ENCODE measurements at places on chromosomes 13 and 19. TPM values are rescaled to one million over a fixed set of nuclear protein-coding genes. Genes with fewer than 3 reads are reported as not detected.

DNA sequence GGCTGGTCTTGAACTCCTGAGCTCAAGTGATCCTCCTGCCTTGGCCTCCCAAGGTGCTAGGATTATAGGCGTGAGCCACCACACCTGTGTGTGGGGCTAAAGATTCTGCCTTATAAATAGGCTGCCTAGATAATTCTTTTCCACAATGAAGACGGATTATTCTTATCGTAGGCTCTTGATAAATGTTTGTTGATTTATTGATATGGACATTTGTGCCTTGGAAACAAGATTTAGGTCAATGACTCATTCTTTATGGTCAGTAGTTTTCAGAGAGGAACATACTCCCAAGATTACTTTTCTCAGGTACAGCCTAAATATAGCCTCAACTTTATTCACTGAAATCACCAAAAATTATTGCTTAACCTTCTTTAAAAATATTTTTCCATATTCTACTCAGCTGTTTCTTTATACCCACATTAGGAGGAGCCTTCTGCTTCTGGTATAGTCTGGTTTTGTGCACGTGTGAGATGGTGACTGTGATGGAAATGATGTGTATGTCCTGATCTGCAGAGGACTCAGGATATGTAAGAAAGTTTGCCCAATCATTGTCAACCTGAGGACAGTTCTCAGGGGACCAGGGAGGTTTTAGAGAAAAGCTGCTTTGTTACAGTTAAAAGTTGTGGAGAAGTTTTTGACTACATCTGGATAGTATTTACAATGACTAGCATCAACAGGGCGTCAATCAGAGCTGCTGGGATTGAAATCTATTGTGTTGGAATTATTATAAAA, 208.9 kb downstream of the DNAJC15 start:
- no peak for DNase-seq

- DNase-seq, result no peak
Observed at GRCh38 chr19:38726761-38727301, 17.4 kb downstream of the CAPN12 start.

- DNase-seq, result no peak
Observed at GRCh38 chr19:11792942-11793341, 5.4 kb upstream of the ZNF491 start.

DNA sequence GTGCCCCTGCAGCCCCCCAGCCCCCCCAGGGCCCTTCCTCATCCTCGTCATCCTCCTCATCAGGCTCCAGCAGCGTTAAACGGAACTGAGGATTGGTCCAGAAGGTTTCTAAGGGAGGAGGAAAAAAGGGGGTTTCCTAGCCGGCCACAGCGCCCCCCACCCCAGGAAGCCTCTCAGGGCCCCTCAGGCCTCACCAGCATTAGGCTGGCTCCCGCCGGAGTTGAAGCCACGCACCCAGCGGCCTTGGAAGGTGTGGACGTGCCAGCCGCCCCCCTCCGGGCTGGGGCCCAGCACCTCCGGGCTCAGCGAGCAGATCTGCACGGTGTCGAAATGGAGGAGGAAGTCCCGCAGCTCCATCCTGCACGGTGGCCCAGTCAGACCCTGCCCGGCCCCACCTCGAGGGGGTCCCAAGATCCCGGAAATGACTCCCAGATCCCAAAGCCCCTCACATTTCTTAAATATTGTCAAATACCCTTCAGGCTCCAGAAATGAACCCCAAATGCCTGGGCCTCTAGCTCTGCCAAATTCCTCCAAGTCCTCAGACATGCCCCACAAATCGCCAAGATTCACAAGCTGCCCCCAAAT, 6.9 kb downstream of the CAPN12 start:
- no peak for DNase-seq

DNA sequence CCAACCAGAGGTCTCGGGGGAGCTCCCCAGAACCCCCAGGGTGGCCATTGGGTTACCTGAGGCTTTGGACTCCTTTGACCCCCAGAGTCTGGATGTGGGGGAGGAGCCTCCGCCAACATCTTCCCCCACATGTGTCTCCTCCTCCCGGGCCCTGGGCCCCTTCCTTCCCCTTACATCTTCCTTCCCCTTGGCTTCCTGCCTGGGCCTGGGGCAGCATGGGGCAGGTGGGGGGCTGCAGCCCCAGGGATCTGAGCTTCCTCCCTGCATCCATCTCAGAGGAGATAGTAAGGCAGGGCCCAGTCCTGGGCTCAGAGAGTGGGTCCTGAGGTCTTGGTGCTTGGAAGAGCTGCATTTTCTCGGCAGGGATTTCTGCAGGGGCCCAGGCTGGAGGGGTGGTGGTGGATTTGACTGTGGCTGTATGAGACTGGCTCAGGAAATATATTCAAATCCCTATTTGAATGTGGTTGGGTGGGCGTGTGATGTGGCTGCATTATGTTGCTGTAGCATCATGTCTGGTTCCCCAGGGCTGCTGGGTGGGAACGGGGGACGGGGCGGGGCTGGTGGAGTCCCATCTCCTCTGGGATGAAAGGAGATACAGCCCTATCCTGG, 919 bp downstream of the VAV1 start:
- no peak for DNase-seq

SERTAD3 gene
- total RNA-seq, result 33.3 TPM

HPN gene
- total RNA-seq, result 4.4 TPM

KIR3DL1 gene
- not detected for total RNA-seq

ZNF626 gene
- total RNA-seq, result 40.3 TPM

All from ovary (tissue), 10 donors.